ENCODE measurements at places on chromosomes 4 and X.
A peak's percentile ranks its signal among the peaks of the same experiment; 100 is the strongest.

- DNase-seq: no peak
These were observed 39.9 kb upstream of the PCDH18 start for GRCh38 chr4:137572163-137572562.

- peak; percentile 45 for DNase-seq
These were observed 27.2 kb downstream of the HTR2C start for GRCh38 chrX:114611018-114611619.

GRCh38 chr4:100935090-100935489 is 412.2 kb downstream of the PPP3CA start:
- DNase-seq: no peak

DNA sequence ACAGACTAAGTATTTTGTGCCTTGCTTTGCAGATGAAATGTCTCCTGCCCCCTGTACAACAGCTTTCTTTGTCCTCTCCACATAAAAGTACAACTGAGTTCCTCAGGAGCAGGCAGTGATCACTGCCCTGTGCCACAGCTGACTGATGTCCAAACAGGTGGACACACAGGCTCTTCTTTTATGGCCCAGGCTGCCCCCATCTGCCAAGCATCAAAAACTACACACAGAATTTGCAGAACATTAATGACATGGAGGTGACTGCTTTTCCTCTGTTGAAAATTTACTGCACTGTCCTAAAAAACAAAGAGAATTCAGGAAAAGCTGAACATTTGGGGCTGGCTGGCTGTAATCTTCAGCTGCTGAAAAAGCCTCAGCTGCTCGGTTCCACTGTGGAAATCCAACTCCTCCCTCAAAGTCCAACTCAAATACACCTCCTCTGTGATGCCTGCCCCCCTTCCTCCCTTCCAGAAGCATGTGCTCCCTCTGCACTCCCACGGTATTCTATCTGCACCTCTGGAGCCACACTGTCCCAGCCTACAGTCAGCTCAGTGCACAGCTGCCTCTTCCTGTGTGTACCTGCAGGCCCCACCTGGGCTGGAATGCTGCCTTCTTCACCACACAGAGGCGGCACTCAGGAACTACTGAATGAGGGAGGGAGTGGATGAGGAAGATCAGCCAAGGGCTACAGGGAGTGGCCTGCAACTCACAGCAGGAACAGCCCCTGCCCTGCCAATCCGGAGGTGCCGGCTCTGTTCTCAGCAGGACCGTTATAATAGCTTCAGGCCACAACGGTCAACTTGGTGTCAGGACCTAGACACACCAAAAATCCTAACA is 10.3 kb downstream of the AFAP1 start:
- peak; percentile 38 for DNase-seq

- DNase-seq: no peak
These were observed 136.1 kb upstream of the MID1 start for GRCh38 chrX:10756441-10756840.

DNA sequence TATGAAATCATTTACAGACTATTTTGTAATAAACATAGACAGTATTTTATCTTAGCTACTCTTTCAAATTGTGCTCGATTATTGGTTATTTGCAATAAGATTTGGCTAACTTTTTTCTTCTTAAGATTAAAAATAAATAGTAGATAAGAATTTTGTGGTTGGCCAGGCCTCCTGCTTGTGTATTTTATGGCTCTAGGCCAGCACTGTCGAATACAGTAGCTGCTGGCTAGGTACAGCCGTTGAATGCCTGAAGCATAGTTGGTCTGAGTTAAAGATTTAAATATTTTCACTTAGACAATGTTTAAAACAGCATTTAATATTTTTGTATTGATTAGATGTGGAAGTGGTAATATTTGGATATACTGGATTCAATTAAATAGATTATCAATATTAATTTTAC is 481.0 kb downstream of the SPRY1 start:
- no peak for DNase-seq

GRCh38 chr4:7593646-7594412 is 159.1 kb upstream of the PSAPL1 start:
- DNase-seq: no peak

GRCh38 chr4:2301225-2301642 is 39.3 kb upstream of the MXD4 start:
- DNase-seq: no peak

- DNase-seq: peak; percentile 23
These were observed 59.9 kb downstream of the RTL9 start for GRCh38 chrX:110418316-110419235.

DNA sequence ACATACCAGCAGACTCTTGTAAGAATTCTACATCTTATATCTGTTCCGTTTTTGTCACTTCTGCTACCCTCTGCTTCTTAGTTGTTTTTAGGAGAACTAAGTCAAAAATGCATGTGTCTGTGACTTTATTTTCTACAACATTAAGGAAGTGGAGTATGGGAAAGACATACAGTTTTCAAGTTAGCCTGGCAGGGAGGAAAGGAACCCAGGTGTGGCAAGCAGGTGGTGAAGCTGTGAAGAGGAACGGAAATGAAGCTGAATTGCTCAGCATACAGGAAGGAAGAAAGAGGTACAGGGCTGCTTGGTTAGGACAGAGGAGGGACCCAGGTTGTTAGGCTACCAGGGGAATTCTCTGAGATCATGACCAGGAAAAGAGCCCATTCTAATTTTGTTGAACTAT is 9.4 kb downstream of the GPRIN3 start:
- DNase-seq: no peak

DNA sequence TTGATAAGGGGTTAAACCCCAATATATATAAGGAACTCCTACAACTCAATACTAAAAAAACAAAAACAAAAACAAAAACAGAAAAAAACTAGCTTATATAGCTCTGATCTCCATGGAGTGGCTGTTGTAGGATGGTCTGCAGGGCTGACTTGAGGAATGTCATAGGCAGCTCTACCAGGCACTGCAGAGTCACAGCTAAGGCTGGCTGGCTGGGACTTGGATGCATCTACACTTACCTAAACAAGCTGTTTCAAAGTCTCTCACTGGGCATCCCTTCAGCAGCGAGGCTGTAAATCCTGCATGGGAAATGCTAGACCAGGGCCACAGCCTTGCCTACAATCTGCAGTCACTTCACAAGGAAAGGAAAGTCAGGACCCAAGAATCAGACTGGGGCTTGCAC is 61.3 kb downstream of the HOPX start:
- DNase-seq: no peak

DNA sequence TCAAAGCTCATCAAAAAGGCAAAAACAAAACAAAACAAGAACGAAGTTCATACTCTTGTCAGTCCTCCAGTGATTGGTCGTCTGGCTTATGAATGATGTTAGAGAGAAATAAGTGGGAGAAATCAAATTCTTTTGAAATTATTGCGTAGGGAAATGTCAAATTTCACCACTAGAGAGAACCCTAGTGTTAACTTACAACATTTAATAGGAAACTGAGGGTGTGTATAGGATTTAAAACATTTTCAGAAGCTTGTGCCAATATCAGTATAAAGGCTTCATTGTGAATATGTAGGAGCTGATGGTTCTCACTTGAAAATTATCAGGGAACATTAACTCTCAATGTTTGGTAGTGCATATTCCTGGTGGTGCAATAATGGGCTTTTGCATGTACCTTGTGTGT is 17.4 kb downstream of the ADH6 start:
- DNase-seq: no peak

DNA sequence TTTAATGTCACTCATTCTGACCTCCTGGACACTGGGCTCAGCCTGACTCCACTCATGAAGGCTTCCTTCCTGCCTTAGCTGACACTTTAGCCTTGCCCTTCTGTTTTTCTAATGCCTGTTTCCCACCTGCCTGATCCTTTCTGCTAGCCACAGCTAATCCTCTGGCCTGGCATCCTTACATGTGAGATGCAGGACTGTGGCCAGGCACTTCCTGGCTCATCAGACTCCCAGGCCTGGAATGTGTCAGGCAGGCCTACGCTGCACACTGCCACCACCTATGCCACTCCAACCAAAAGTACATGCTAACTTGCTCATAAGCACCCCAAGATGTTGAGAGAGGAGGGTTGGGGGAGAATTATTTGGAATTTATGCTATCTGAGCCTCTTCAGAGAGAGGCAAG is 138.8 kb upstream of the NALF2 start:
- no peak for DNase-seq

DNA sequence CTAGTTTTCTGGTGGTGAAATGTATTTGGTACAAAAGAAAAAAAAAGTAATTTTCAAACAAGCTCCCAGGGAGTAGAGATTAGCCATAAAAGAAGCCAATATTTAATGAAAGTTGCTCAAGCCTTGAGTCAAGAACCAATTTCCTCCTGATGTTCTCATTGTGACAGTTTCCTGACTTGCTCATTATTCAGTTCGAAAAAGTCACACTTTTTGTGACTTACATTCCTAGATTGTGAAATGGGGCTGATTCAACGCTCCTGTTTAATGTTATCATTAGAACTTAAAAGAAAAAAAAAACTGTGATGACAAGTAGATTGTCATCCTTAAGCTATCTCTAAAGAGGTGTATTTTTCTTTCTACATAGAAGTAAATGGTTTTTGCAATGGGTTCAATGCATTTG is 122.6 kb upstream of the BMPR1B start:
- no peak for DNase-seq

DNA sequence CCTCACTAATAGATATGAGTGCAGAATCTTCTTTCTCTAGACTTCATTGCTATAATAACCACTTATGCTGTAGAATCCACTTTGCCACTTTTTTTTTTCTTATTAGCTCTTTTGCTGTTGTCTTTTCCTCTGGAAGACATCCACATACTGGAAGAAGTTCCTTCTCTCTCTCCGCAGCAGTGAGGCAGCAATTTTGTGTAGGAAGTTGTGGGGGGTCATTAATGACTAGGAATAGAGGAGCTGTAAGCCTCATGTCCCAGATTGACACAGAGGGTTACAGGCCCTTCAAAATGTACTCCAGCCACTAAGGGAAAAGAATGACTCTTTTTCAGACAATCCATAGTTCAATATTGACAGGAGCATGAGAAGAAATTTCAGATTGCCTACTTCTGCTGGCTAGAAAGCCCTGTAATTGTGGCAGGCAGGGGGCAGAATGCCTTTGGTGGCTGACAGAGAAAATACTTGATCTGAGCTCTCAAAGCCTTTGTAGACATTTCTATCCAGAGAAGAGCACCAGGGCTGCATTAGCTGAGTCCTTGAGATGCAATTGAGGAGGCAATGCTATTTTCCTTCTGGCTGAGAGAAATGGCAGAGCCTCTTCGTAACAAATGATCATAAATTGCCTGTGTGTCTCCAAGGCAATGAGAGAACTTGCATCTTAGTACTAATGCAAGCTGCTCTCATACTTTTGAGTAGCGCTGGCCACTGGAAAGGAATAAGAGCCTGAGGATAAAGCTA is 856.2 kb downstream of the STIM2 start:
- DNase-seq: no peak

DNA sequence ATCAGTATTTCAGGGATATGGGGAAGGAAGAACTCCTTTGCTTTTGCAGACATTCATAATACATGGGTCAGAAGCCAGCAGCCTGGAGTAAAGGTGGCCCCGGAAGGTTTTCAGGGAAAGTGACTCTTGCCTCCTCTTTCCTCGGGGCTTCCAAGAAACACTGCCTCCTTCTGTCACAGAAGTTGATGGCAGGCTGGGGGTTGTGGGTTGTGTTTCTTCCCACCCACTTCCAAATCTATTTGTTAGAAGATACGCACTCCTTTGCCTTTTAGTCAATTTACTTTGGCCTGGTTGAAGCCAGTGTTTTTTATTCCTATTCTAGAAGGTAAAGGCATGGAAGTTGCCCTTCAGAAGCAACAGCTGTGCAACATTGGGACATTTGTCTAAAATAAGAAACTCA is 19.7 kb downstream of the KIT start:
- no peak for DNase-seq

DNA sequence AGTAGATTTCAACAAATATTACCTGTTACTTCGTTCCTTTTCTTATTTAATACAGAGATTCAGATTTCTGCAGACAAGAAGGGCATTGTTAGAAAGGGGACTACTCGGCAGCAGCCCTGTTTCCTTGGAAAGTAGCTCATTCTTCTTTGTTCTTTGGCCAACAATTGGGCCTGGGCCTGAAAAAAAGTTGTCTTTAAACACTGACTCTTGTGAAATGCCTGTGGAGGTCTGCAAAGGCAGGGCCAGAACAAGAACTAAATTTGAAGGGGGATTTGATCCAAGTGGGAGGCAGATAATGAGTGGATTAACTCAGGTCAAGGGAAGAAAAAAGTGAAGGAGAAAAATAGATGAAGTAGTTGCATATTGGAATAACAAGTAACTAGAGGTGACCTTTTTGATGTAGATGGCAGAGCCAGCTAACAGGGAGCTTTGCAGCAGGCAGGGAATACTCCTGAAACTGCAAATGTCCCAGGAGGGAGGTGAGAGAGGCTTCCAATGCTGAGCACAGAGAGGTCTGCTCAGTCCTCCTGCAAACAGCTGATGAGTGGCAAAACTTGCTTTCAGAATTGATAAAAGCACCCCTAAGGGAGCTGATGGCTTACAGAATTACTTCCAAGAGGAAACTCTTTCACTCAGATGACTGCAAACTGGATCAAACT is 393.2 kb upstream of the HS3ST1 start:
- DNase-seq: no peak

Data from GM13977 (cell line).